Pancreas (tissue), 10 donors: ENCODE measurements at places on chromosomes 12 and 14. TPM values are rescaled to one million over a fixed set of nuclear protein-coding genes. Genes with fewer than 3 reads are reported as not detected.

DNA sequence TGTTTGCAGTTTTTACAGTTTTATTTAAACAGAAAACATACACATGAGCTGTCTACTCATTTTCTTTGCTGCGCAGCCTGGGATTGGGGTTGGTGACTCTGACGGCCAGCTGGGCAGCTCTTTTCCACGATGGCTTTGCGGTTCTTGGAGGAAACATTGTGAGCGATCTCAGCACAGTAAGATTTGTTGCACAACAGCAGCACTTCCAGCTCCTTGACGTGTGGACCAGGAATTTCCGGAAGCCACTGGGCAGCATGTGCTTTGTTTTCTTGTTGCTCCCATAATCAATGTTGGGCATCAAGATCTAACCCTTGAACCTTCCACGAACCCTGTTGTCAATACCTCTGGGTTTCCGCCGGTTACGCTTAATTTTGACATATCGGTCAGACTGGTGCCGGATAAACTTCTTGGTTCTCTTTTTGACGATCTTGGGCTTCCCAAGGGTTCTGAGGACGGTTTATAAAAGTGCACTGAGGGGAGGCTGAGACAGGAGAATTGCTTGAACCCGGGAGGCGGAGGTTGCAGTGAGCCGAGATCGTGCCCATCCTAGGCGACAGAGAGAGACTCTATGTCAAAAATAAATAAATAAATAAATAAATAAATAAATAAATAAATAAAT is 21.8 kb downstream of the FKBP11 start:
- H3K4me1 ChIP-seq, result peaks cover 3% of the 10 kb centered on the region
- no peaks in the 10 kb centered on the region for H3K27me3 ChIP-seq
- no peaks in the 10 kb centered on the region for H3K36me3 ChIP-seq
- no peak overlapping the region for H3K27ac ChIP-seq
- DNase-seq, result peak; percentile 35

RAD51AP1 gene
- polyA plus RNA-seq, result 0.99 TPM

DNA sequence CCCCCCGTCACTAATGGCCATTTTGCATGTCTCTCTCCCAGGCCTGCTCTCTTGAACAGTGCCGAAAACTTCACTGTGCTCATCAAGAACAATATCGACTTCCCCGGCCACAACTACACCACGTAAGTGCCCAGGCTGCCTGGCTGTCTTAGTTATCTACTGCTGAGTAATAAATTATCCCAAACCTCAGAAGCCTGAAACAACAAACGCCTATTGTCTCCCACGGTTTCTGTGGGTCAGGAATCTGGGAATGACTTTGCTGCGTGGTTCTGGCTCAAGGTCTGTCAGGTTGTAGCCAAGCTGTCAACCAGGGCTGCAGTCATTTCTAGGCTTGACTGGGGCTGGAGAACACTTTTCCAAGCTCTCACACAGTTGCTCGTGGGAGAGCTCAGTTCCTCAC is 32.6 kb downstream of the P2RX7 start:
- H3K27me3 ChIP-seq, result no peaks in the 10 kb centered on the region
- H3K4me1 ChIP-seq, result no peaks in the 10 kb centered on the region
- no peak overlapping the region for H3K4me3 ChIP-seq
- DNase-seq, result peak; percentile 45
- no peaks in the 10 kb centered on the region for H3K36me3 ChIP-seq
- peak overlapping the region; percentile 52 for H3K27ac ChIP-seq

- H3K27me3 ChIP-seq, result no peaks in the 10 kb centered on the region
- no peak for DNase-seq
- H3K4me1 ChIP-seq, result no peaks in the 10 kb centered on the region
- no peak overlapping the region for H3K27ac ChIP-seq
Measured at GRCh38 chr12:99232324-99232723, 415.2 kb upstream of the GARIN6 start.

ETFRF1 gene
- 26.1 TPM for polyA plus RNA-seq

DNA sequence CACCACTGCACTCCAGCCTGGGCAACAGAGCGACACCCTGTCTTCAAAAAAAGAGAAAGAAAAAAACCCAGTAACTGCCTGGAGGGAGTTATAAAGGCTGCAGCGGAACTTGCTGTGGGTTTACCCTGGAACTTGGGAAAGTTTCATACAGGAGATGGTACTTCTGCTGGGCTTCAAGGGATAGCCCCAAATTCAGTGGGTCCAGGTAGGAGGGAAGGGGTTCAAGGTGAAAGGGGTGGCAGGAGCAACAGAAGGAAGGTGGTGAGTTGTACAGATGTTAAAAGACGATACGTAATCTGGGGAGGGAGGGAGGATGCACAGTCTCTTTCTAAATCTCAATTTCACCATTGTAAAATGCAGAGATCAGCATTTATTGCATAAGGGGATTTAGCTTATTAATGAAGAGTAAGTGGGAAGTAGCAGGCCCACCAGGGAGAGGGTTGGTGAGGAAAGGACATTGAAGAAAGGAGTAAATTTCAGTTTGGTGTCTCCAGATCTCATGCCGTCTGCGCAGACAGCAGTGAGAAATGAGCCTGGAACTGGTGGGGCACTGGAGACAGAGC is 8.5 kb upstream of the GAS2L3 start:
- peaks cover 4% of the 10 kb centered on the region for H3K36me3 ChIP-seq
- no peaks in the 10 kb centered on the region for H3K4me1 ChIP-seq
- H3K4me3 ChIP-seq, result no peak overlapping the region
- no peaks in the 10 kb centered on the region for H3K27me3 ChIP-seq
- H3K27ac ChIP-seq, result no peak overlapping the region
- DNase-seq, result no peak

TUNAR gene
- 12.7 TPM for polyA plus RNA-seq

- no peak for DNase-seq
- no peak overlapping the region for H3K27ac ChIP-seq
- no peaks in the 10 kb centered on the region for H3K27me3 ChIP-seq
- peaks cover 10% of the 10 kb centered on the region for H3K4me1 ChIP-seq
Measured at GRCh38 chr12:15770021-15770420, 19.2 kb downstream of the EPS8 start.

DNA sequence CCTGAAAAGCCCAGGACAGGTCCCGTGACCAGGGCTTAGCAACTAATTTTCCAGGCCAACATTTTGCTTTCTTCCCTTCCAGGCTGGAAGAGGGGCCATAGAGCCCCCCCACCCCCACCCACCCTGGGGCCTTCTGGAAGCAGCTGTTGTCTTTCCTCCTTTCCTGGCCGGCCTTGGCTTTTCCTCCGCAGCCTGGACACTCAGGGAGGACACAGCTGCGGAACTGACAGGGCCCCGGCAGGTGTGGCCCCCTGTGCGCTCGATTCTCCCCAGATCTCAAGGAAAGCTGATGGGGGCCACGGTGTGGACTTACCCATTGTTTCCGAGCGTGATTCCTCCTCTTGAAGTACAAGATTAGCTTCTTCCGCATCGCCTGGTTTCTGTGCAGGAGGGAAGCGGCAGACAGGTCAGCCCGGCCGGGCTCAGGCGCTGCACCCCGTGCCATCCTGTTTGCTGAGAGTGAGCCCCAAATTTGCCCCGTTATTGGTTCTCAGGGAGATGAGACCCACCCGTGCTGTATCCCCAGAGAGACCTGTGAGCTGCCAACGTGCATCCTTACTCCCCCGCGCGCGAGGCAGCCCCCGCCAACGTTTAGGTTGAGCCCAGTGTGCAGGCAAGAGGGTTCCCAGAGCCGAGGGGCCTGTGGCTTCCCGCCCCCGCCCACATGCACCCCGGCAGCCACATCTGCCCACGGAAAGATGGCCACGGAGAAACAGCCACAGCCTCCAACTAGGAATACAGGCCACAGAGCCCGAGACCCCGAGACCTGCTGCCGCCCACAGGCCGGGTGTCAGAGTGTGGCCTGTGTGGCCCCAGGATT is 129.6 kb downstream of the NCOR2 start:
- no peaks in the 10 kb centered on the region for H3K27me3 ChIP-seq
- no peak overlapping the region for H3K27ac ChIP-seq
- H3K4me1 ChIP-seq, result no peaks in the 10 kb centered on the region
- H3K4me3 ChIP-seq, result no peak overlapping the region

DNA sequence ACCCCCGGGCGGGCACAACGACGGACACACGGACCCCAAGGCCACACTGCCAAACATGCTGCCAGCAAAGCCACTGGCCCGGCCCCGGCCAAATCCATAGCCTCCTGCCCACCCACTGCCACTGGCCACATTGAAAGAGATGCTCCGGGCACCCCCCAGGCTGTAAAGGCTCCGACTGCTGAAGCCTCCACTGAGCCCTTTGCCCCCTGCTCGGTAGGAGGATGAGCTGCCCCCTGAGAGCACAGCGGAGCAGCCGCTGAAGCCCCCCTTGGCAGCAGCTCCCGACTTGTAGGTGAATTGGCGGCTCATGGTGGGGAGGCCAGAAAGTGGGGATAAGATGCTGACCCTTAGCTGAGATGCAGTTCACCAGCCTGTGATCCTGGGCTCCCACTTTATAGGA is at the start of gene KRT73:
TSS of gene KRT73 (minus strand) at position 344 of the 400 bp plus-strand sequence. CDS start at position 309, 35 bp downstream.
- DNase-seq, result no peak
- H3K4me3 ChIP-seq, result no peak within 1 kb of the TSS
- H3K4me1 ChIP-seq, result no peaks in the 10 kb centered on the region
- no peak within 1 kb of the TSS for H3K27ac ChIP-seq
- H3K27me3 ChIP-seq, result no peaks in the 10 kb centered on the region

GRCh38 chr14:48274826-48275225 is 599.4 kb upstream of the MDGA2 start:
- H3K27me3 ChIP-seq, result no peaks in the 10 kb centered on the region
- H3K4me3 ChIP-seq, result no peak overlapping the region
- DNase-seq, result no peak
- no peaks in the 10 kb centered on the region for H3K4me1 ChIP-seq
- no peaks in the 10 kb centered on the region for H3K36me3 ChIP-seq
- no peak overlapping the region for H3K27ac ChIP-seq

BHLHE41 gene
- 12.1 TPM for polyA plus RNA-seq

GRCh38 chr14:35391388-35391710 is 13.2 kb downstream of the NFKBIA start:
- H3K4me1 ChIP-seq, result no peaks in the 10 kb centered on the region
- no peaks in the 10 kb centered on the region for H3K36me3 ChIP-seq
- no peaks in the 10 kb centered on the region for H3K27me3 ChIP-seq
- no peak for DNase-seq
- no peak overlapping the region for H3K27ac ChIP-seq

DBX2 gene
- 0.04 TPM for polyA plus RNA-seq

DNA sequence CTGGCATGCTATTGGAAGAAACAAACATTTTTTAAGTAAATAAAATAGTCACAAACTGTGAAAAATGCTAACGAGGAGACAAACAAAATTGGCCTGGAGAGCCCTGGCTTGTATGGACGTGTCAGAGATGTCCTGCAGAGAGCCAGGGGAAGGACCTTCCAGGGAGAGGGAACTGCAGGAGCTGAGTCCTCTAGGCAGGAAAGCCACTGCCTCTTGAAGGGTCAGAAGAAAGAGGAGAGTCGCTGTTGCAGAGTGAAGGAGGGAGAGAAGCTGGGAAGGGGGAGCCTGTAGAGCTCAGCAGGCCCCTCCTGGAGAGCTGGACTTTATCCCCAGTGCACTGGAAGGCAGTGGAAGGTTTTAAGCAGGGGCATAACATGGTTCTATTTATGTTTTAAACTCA is 80.3 kb upstream of the PWP1 start:
- no peaks in the 10 kb centered on the region for H3K4me1 ChIP-seq
- no peak overlapping the region for H3K27ac ChIP-seq
- no peaks in the 10 kb centered on the region for H3K27me3 ChIP-seq

DNA sequence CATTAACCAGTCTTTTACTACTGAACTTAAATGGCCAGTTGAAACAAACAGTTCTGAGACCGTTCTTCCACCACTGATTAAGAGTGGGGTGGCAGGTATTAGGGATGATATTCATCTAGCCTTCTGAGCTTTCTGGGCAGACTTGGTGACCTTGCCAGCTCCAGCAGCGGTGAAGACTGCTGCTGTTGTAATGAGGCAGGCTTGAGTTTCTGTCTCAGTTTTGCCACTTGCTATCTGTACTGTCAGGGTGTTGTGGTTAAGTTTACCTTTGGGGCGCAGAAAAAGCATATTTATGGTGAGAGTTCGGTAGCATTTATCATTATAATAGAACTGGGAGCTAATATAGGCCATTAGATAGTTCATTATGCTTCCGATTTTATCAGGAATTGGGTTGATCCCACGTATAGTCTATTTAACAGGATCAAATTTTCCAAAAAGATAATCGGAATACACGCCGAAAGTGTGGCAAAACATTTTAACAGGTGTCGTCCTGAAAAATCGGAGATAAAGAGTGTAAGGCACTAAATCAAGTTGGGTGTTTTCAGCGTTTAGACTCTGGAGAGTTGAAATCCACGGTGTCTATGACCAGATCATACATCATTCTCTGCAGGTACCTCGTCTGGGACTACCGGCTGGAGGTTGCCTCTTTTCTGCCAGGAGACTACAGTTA is 688 bp upstream of the NECAP1 start:
- DNase-seq, result peak; percentile 19
- no peaks in the 10 kb centered on the region for H3K27me3 ChIP-seq
- no peaks in the 10 kb centered on the region for H3K36me3 ChIP-seq
- H3K4me1 ChIP-seq, result peaks cover 13% of the 10 kb centered on the region

DNA sequence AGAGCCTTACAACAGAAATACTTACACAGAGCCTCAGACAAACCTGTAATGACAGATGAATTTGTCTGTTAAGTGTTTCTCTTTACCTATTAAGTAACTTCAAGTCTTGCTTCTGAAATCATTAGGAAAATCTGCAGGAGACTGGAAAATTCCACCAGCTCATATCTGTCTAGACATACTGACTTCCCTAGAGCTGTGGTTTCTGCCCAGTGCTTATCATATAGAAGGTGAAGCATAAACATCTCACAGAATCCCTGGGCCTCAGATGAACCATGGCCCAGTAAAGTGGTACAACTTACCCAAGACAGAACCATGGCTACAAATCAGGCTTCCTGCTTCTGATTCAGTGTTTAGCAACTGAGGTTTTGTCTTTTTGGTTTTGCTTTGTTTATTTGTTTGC is 91.6 kb downstream of the EGLN3 start:
- no peaks in the 10 kb centered on the region for H3K4me1 ChIP-seq
- no peak for DNase-seq
- no peaks in the 10 kb centered on the region for H3K36me3 ChIP-seq
- no peak overlapping the region for H3K4me3 ChIP-seq
- no peaks in the 10 kb centered on the region for H3K27me3 ChIP-seq

GRCh38 chr14:60087668-60088067 is 4.1 kb upstream of the PCNX4 start:
- H3K36me3 ChIP-seq, result no peaks in the 10 kb centered on the region
- no peaks in the 10 kb centered on the region for H3K4me1 ChIP-seq
- DNase-seq, result no peak
- no peak overlapping the region for H3K27ac ChIP-seq

DNA sequence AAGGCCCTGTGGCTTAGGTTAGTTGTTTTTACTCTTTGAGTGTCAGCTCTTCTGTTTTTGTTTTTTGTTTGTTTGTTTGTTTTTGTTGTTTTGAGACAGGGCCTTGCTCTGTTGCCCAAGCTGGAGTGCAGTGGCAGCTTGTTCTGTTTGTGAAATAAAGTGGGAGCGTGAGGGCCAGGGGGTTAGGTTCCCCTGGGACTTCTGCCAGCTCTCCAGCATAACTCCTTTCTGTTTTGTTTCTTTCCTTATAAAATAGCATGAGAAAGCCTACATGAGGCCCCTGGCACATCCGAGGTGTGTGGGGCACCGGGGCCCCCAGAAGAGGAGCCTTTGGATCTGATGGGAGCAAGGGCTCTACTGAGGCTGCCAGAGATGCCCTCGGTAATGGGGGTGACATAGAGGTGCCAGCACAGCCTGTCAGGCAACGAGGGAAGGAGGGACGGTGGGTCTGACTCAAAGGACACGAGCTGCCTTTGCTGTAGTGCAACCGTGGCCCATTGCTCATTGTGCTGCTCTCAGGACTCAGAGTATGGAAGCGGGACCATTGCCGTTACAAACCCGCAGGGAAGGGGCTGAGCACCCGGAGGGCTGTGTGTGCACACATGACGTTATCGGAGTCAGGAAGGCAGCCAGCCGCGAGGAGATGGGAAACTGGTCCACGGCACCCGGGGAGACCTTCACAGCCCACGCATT is 9.1 kb upstream of the SERPINA11 start:
- no peak for DNase-seq
- no peak overlapping the region for H3K4me3 ChIP-seq
- no peaks in the 10 kb centered on the region for H3K27me3 ChIP-seq
- H3K27ac ChIP-seq, result no peak overlapping the region
- no peaks in the 10 kb centered on the region for H3K4me1 ChIP-seq
- no peaks in the 10 kb centered on the region for H3K36me3 ChIP-seq
